ENCODE measurements at places on chromosomes 3 and 15. TPM values are rescaled to one million over a fixed set of nuclear protein-coding genes. Genes with fewer than 3 reads are reported as not detected.

DNA sequence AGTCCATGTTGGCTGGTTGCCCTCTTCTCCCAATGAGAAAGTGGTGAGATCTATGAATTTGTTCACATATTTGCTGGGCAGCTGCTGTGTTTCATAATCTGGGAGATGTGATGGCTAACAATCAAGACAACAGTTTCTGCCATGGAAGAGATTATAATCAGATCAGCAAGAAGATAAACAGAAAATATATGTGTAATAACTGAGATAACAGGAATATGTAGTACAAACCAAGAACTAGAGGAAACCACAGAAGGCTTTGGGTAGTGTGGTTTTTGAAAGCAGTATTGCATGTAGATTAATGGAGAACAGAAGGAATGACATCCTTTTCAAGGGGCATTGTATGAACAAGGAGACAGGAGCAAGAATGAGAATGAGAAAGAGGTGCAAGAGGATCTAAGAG, 12.2 kb upstream of the CSTA start:
- no peak for DNase-seq

DNA sequence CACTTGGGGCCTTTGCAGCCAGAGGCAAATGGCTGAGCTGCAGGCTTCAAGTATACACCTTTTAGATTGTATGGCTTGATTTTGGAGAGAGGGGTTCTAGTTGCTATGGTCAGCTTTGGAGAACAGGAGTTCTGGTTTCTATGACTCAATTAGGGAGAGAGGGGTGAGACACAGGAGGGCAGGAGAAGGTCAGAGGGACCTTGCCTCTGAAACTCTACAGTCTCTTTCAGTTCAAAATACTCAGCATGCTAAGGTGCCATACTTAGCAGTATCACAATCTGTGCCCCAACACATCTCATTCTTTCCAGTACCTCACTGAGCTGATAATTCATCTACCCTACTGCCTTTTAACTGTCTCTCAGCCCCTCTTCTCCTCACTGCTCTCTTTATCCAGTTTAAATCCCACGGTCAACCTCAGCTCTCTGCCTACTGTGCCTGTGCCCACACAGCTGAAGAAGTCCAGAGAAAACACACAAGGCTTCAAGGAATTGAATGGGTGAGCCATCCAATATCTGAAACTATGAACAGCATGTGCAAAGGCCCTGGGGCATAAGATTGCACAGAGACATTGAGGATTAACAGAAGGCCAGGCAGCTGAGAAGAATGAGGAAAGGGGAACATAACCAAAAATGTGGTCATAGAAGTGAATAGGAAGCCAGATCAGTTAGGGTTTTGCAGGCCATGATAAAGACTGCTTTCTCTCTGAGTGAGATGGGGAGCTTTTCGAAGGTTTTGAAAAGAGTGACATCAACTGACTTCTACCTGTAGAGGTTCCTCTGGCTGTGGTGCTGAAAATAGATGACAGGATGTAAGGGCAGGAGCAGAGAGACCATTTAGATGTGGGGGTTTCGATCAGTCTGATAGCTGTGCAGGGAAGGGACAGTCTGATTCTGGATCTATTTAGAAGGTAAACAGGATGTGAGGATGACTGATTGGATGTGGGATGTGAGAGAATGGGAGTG, 54.5 kb upstream of the C3orf80 start:
- no peak for DNase-seq

Gene MYL3
- total RNA-seq, result 0.57 TPM

Gene PLAAT1
- 29.3 TPM for total RNA-seq

Gene TICRR
- total RNA-seq, result 6.4 TPM

Gene AGTR1
- not detected for total RNA-seq

Gene SCN11A
- not detected for total RNA-seq

- DNase-seq, result peak; percentile 97
Observed at GRCh38 chr3:149575213-149575960, 82.4 kb downstream of the WWTR1 start.

GRCh38 chr3:95319921-95320494, 1257.1 kb downstream of the NSUN3 start:
- peak; percentile 2 for DNase-seq

GRCh38 chr15:64426845-64427465, 33.4 kb upstream of the ZNF609 start:
- peak; percentile 39 for DNase-seq

- DNase-seq, result no peak
Observed at GRCh38 chr3:66326340-66326739, 105.5 kb downstream of the SLC25A26 start.
